ENCODE measurements at places on chromosomes 1 and 21.
A peak's percentile ranks its signal among the peaks of the same experiment; 100 is the strongest.

DNA sequence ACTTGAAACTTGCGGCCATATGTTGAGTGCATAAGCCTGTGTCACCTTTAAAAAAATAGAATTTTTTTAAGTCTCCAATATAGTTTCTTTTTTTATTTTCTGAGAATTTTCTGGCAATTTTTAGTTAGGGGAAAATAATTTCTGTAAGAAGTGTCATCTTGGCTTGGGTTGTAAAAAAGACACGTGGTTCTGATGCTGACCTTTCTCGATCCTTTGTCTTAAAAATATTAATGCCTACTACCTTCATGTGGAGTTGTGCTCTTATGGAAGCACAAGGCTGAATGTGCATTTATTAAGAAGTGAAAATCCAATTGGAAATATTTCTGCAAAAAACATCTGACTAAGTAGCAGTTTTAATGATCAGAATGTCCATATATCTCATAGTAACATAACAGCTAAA is 3.5 kb downstream of the ELAVL4 start:
- DNase-seq: no peak

- DNase-seq: no peak
Measured at GRCh38 chr1:85952460-85952859, 204.1 kb downstream of the COL24A1 start.

DNA sequence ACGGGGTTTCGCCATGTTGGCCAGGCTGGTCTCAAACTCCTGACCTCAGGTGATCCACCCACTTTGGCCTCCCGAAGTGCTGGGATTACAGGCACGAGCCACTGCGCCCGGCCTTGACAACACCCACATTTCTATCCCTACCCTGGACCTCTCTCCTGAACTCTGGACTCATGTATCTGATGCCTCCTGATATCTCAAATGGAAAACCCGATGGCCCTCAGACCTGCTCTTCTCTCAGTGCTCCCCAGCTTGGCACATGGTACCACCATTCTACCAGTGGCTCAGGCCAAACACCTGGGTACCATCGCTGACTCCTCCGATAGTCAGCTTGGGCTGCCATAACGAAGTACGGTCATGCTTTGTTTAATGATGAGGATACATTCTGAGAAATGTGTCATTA is 8.5 kb upstream of the RHBG start:
- no peak for DNase-seq

DNA sequence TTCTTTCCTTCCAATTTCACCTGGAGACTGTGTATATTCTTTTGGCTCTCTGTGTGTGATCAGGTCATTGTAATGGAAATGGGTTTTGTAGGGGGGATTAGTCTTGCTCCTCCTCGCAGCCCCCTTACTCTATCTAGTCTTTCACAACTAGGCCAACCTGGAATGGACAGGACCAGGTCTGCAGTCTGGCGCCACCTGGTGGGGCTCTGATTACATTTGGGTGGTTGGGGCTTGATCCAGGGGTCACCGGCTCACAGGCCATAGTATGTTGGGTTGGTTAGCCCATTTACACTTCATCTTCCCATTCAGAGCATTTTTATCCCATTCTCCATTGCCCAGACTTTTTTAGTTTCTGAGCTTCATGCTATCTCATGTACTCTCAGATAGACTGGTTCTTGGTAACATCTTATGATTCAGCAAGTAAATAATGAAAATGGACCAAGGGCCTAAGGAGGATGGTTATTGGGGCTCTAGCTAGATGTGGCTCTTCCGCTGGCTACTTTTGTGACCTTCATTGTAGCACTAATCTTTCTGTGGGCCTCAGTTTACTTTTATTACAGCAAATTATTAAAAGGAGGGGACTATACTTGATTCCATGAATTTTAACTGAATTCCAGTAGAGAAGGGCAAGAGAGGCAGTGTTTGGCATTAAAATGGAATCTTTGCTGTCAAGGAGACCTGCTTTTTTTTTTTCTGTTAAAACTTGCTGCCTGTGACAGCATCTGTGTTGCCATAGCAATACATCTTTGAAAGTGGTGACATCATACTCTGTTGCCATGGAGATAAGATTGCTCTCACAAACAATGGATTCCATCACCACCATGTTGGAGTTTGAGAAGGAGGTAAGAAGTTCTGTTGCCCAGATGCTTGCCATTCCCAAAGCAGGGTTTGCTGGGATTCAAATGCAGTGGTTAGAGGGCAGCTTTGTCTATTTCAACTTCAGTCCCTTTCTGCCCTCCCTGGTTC is 150.1 kb downstream of the PLXNA2 start:
- peak; percentile 51 for DNase-seq

GRCh38 chr21:27104846-27105431 is 138.1 kb upstream of the ADAMTS5 start:
- no peak for DNase-seq

DNA sequence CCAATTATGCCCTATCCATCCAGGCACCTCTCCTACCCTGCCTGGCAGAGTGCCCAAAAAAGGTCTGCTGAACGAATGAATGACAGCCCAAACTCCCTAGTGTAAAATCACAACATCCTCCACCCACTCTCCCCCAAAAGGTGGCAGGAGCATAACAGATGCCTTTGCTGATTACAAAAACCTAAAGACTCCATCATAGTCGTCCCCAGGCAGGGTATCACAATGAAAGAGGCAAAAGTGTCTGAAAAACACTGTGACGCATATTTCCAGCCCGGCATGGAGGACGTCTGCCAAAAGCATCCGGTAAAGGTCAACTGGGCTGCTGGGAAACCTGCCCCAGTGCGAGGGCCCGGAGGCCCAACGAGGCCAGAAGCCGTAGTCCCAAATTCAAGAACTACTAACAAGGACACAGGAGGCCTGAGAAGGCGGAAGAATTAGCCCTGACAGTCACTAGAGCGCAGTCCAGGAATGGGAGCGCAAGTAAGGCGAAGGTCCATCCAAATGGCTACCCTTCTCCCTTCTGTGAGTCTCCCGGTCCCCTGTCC is 576 bp downstream of the SMIM12 start:
- peak; percentile 26 for DNase-seq

GRCh38 chr1:203304391-203304918 is 864 bp upstream of the BTG2 start:
- DNase-seq: no peak

DNA sequence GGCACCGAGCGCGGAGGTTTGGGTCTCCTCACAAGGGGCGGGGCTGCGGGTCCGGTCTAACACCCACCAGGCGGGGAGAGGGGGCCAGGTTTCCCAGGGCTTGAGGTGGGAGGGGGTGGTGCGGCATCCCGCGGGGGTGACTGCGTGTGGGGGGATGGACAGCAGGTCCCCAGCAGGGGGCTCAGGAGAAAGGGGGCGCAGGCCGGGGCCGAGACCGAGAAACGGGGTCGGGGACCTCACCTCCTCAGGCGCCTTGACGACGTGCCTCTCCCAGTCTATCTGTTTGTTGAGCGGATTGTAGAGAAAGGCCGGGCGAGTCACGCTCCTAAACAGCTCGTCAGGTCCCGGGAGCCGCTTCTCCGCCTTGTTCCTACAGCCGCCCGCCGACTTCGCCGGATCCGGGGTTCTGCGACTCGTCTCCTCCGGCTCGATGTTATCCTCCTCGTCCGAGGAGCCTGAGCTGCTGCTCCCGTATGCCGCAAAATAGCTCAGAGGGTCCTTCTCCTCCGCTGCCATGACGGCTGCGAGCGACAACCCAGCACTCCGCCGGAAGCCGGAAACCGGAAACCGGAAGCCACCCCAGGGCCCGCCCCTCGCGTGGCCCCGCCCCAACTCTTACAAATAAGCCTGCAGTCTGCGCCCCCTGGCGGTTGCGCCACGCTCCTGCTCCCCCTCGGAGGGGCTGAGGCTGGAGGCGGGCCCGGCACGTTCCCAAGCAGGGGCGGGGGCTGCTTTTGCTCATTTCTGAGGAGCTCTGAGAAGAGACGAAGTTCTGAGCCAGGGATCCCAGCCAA is at the start of gene C1orf52:
Gene C1orf52 (minus strand): TSS at position 545 of the 794 bp plus-strand sequence. CDS start 29 bp downstream, at position 516.
- peak; percentile 93 for DNase-seq

GRCh38 chr1:13651279-13651678 is 48.7 kb upstream of the PRDM2 start:
- DNase-seq: no peak

DNA sequence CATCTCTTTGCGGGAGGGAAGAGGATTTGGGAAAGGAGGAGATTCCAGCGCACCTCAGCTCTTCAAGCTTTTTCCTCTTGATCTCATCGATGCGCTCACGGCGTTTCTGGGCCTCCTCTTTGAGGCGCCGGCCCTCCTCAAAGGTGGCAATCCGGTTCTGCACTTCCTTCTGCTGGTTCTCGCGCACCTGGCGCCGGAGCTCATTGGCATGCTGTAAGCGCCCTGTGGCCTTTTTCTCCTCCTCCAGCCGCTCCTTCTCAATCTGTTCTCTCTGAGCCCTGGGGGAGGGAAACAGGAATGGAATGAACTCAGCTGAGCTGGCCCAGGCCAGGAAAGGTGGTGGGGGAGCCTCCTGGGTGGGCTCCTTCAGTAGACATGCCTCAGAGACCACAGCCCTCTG is 10.4 kb upstream of the VSIG8 start:
- DNase-seq: no peak

GRCh38 chr1:95012389-95012788 is 60.4 kb downstream of the ALG14 start:
- DNase-seq: no peak

- peak; percentile 73 for DNase-seq
Measured at GRCh38 chr1:116769561-116769977, 15.3 kb downstream of the CD2 start.

DNA sequence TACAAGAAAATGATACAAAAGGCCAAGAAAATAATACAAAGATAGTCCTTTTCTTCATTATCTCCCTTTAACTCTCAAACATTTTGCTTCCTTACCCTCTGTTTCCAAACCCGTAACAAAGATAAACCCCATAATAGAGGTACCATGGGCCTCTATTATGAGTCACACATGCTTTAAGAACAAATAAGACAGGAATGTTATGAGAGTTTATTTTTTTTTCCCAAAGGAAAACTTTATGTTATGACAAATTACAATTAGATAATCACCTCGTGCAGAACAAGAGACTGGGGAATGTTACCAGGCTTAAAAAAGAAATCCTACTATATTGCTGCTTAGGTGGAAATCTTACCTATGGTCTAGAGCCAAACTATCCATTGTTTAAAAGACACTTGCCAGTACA is 272.0 kb downstream of the BRINP3 start:
- no peak for DNase-seq

GRCh38 chr1:163673759-163674151 is 352.0 kb downstream of the NUF2 start:
- DNase-seq: no peak

DNA sequence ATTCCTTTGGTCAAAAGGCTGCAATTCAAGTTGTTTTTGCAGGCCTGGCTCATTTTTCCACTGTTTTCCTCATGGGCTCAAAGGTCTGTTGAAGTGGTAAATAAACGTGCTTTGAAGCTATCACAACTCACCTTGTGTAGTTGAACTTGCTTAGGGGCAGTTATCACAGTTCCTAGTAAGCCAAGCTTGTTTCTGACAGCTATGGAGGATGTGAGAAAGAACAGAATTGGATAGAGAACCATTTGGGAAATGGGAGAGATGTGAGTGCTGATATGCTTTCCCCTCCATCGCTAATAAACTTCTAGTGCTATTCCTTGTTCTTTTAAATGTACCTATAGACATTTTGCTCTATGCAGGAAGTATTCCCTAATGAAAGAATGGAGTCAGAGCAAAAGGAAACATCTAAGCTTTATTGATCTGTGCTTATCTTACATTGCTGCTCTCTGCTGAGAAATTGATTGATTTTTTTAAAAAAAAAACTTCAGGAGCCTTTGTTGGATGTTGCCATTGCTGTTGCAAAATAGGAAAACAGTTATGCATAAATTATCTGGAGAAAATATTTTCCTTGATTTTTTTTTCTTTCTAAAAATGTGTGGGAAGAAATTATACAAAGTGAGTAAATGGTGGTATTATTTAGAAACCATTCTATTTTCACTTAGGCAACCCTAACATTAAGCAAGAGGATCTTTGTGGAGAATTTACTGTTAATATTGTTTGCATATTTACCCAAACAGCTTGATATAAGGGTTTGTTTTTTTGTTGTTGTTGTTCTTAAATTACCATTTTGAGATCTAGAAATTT is 118.2 kb downstream of the MAGI3 start:
- no peak for DNase-seq

GRCh38 chr1:244316407-244316806 is 135.3 kb downstream of the ADSS2 start:
- no peak for DNase-seq

Measured in stimulated activated CD4-positive, alpha-beta T cell treated with anti-CD3 and anti-CD28 coated beads, Interleukin-15, amount 100 ng/mL, for 48 hours (primary cell).